Natural killer cell (primary cell): ENCODE measurements at places on chromosomes 6 and 20. TPM values are rescaled to one million over a fixed set of nuclear protein-coding genes. Genes with fewer than 3 reads are reported as not detected.

DNA sequence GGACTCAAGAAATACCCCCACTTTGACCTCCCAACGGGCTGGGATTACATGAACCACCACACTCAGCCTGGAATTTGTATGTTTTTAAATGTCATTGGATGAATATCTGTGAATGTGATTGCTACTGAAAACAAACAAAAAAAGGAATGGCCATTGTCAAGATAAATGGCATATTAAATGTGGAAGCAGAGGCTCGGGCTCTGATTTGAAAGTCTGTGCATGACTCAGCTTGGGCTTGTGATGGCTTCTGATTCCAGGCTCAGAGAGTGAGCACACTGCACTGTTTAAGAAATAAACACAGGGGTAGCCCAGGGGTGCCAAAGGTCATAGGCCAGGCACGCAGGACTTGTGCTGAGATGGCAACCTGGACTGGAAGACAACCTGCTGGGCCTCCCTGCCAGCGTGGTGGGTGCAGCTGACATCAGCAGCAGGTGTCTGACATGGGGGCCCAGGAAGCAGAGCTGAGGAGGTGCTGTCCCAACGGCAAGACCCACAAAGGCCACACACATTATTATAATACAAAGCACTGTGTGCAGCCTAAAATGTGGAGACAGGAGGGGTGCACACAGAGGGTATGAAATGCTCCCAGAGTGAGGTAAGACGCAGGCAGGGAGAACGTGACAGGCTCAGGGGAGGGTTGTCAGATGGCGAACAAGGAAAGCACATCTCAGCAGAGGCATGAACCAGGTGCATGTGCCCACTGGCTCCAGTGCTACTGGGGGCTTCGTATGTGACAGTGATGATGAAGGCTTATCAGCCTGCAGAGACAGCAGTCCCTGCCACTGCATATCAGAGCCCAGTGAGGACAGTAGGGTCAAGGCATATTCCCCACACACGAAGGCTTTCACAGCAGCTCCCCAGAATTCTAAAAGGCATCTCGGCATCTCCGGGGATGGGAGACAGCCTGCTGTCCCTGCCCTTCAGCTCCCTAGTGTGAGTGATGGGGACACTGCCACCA lies 169.4 kb downstream of the SYNDIG1 start:
- no peak for DNase-seq
- no peaks in the 10 kb centered on the region for H3K4me1 ChIP-seq
- H3K4me3 ChIP-seq: no peak overlapping the region
- H3K36me3 ChIP-seq: no peaks in the 10 kb centered on the region
- no peaks in the 10 kb centered on the region for H3K27me3 ChIP-seq
- no peak overlapping the region for H3K27ac ChIP-seq

DNA sequence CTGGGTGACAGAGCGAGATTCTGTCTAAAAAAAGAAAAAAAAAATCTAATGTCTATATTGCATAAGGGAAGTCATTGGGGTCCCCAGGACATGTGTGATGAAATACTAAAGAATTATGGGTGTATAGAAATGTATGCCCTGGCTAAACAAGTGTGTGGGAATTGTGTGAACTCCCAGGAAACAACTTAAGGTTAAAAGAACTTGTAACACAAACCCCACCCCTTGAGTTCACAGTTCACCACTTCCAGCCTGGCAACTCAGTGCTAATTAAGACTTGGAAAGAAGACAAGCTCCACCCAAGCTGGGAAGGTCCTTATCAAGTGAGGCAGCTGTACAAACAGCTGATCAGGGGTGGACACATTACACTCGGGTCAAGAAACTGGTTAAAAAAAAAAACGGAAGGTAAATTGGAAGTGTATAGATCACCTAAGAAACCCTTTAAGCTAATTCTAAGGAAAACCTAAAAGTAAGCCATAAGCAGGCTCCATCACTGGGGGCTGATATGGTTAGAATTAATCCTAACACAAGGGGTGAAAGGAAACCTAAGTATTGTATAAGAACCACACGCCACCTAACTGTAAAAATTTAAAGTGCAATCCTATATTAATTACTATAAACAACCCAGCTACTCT lies 25.2 kb downstream of the HLA-A start:
- peaks cover 22% of the 10 kb centered on the region for H3K4me1 ChIP-seq
- no peaks in the 10 kb centered on the region for H3K27me3 ChIP-seq
- H3K4me3 ChIP-seq: no peak overlapping the region
- H3K36me3 ChIP-seq: peaks cover 2% of the 10 kb centered on the region

RAB23 gene
- total RNA-seq: 0.77 TPM

DNA sequence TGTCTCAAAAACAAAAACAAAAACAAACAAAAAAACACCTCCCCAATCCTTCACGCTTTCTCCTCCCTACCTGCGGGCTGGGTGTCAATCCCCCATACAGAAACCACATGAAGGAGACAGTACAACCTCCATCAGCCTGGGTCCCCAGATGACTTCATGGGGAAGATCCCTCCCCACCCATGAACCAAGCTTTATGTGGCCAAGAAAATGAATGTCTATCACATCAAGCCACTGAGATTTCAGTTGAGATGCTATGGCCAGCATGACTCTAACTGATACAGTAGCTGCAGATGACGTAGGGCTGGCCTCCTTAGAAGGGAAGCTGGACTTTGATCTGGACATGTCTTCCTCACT lies 21.2 kb upstream of the BNIP5 start:
- no peaks in the 10 kb centered on the region for H3K27me3 ChIP-seq
- H3K36me3 ChIP-seq: no peaks in the 10 kb centered on the region

DNA sequence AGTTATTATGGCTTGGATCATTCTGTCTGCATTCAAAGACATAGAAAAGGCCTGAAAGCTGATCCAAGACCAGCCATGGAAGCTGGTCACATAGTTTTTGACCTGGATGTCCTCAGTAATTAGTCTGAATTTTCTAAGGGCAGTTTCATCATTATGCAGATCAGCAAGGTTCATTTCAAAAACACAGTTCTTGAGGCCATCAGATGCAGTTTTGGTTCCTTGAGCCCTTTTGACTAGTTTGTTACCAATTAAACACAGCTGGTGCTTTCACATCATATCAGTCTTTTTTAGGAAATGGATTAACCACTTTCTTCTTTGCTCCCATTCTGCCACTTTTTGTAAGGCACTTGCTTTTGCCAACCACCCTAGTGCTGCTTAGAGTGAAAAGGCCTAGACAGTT lies 129.4 kb downstream of the NCOA3 start:
- no peak overlapping the region for H3K27ac ChIP-seq
- peaks cover 66% of the 10 kb centered on the region for H3K36me3 ChIP-seq
- H3K4me3 ChIP-seq: no peak overlapping the region
- no peaks in the 10 kb centered on the region for H3K27me3 ChIP-seq
